NCI-H1092 treated with DMSO at 0.1 percent for 48 hours (cell line): ENCODE measurements at places on chromosomes 12 and 14.

GRCh38 chr12:89350260-89350629, 2.1 kb downstream of the DUSP6 start:
- no peak for DNase-seq

DNA sequence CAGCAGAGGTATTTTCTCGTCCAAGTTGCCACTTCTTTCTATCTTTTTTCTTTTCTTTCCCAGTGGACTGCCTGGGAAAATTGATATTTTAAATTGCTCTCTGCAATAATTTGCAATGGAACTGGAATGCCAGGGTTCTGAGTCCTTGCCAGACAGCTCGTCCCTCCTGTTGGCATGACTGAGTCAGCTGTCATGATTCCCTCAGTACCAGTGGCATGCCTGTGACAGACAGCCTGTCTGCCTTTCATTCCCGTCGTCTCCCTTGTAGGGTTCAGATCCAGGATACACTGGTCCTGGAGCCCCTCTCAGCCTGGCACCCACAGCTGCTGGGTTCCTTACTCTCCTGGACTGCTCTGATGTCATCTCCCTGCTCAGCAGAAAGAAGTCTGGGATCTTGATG, 84.8 kb downstream of the PTPN11 start:
- DNase-seq, result no peak

DNA sequence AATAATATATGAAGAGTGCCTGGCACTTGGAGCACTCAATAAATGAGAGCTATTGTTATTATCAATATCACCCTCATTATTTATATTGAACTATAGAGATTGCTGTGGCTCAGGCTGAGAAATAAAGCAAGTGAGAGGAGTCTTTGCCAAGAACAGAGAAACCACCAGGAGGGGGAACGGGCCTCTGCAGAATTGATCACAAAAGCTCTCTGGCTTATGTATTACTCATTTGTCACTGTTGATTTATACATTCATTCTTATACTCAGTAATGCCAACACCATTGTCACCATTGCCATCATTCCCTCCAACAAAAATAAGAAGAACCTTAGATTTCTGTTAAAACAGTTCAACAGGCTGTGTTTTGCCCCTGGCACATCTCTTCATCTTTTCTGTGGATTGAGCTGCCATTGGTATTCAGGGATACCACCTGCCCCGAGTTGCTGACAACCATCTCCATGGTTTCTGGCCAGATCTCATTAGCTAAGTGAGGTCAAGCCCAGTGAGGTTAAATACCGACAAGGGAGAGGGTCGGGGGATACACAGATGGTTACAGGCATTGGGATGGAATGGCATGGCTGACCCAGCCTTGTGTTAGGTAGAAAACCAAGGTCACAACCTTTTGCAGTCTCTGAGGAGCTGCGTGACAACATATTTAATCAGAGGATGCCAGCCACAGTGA, 21.8 kb upstream of the PCNX1 start:
- no peak for DNase-seq

GRCh38 chr12:121713793-121714192, 1.2 kb downstream of the TMEM120B start:
- no peak for DNase-seq

GRCh38 chr12:51687614-51688013, 96.6 kb downstream of the SCN8A start:
- DNase-seq, result no peak
